ENCODE measurements at places on chromosomes 16 and 17.

- no peak for DNase-seq
Measured at GRCh38 chr16:9677301-9677653, 505.0 kb downstream of the GRIN2A start.

- DNase-seq: no peak
Measured at GRCh38 chr17:83080858-83081683, 1.7 kb downstream of the METRNL start.

DNA sequence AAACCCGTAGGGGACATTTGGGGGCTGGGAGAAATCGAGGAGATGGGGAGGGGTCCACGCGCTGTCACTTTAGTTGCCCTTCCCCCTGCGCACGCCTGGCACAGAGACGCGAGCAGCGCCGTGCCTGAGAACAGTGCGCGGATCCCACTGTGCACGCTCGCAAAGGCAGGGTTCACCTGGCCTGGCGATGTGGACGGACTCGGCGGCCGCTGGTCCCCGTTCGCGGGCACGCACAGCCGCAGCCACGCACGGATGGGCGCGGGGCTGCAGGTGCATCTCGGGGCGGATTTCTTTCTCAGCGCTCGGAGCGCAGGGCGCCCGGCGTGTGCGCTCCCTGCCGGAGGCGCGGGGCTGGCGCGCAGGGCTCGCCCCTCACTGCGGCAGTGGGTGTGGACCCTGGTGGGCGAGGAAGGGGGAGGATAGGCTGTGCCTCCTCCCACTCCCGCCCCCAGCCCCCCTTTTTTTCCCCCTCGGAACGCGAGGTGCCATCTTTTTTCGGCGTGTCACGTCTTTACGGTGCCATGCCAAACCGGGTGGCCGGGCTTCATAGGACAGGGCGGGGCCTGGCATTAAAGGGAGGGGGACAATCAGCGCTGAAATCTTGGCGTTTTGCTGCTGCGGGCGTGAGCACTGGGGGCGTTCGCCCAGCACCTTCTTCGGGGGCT, 1.1 kb downstream of the MAPT start:
- peak; percentile 26 for DNase-seq

DNA sequence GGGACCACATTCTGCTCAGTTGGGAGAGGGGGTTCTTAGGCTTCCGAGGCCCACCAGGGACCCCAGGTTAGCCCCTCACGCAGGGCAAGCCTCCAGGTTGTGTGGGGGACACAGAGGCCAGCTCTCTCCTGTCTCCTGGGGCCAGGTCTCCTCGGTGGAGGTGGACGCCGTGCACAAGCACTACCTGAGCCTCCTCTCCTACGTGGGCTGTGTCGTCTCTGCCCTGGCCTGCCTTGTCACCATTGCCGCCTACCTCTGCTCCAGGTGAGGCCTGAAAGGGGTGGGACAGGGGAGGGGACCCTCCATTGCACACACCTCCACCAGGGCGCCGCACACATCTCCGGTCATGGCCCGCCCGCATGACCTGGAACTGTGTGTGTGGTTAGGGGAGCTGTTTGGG, 10.9 kb upstream of the ADGRG3 start:
- no peak for DNase-seq

DNA sequence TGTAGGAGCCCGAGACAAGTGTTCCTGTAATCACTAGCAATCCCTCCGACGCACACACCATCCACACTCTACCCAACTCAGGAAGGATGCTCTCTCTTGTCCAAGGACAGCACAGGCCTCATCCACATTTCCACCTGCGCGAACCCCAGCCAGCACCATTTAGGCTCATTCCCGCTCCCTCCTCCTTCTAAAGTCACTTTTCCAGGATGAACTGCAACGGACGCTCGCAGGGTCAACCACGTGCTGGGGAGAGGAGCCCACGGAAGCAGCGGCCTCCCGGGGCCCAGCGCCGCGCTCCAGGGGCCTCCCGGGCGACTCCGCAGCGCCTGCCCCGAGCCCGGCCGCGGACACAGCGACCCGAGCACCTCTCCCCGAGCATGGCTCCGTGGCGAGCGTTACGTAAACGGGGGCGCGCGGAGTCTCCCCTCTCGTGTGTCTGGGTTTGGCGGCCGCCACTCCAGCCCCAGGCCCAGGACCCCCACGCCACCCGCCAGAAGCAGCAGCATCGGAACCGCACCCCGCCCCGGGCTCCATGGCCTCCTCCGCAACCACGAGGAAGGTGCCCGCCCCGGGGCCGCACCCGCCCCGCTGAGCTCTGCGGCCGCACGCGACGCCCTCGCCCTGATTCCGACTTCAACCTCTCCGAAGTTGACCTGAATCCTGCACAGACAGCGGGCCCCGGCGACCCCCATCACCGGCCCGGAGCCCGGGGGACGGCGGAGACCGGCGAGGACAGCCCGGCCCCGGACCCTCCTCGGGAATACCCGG, 668 bp downstream of the USP36 start:
- no peak for DNase-seq

DNA sequence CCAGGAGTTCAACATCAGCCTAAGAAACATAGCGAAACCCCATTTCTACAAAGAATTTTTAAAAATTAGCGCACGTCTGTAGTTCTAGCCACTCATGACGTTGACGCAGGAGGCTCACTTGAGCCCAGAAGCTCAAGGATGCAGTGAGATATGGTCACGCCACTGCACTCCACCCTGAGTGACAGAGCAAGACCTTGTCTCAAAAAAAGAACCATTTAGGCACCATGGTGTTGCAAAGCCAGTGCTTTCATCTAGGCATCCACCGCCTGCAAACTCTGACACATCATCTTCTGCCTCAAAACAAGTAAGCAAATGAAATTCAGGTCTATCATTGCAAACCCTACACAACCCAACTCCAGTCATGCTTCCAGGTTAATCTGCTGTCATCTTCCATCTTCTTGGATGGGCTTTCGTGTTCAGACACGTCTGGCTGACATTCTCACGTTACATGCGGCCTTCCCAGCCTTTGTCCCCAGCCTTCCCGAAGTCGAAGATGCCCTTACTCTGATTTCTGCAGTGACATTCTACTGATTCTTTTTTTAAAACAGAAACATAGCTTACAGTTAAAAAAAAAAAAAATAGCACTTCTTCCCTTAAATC, 8.9 kb downstream of the ANKRD11 start:
- no peak for DNase-seq

- no peak for DNase-seq
Measured at GRCh38 chr16:65260746-65261145, 138.9 kb upstream of the CDH11 start.

GRCh38 chr16:30354423-30355143, 525 bp downstream of the CD2BP2 start:
- no peak for DNase-seq

DNA sequence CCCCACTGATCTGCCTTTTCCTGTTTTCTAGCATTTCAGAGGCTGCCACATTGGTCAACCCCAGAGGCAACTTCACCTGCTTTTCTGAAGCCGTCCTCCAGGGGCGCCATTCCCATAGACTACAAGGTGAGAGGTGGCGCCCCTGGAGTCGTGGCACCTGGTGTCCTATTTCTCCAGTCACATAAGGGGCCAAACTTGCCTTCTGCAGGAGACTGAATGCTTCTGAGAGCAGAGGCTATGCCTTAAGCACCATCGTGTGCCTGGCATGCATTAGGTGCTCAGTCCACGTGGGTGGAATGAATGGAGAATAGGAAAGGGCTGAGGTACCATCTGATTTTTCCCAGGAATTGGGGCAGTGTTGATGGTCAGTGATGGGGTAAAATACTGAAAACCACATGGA, 164.8 kb downstream of the HAPSTR1 start:
- DNase-seq: no peak

DNA sequence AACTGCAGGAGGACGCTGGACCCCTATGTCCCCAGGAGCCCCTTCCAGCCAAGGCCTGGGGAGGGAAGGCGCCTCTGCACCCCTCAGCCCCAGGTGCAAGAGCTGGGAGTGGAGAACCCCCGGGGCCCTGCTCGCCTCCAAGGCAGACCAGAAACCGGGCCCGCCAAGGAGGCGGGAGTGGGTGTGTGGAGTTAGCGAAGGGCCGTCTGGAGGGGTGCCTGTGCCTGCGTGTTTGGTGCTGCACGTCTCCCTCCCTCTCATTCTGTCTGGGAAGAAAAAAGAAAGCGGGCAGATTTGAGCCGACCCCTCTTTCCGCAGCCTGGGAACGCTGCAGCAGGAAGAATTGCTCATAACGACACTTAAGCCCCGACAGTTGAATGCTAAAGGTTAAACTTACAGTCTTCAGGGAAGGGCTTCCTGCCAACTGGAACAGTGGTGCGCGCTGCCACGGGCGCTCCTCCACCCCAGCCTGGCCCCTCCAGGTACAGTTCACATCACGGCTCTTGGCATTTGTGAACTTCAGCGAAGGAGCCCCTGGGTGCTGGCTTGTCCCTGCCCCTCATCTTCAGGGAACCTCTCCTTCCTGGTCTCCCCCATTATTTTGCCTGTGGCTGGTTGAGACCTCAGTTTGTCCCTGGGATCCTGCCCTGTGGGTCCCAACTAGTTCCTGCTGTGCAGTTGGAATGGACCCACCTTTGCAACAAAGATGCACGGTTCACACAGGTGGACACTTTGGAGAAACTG, 19.2 kb upstream of the ZFHX3 start:
- no peak for DNase-seq

- no peak for DNase-seq
Measured at GRCh38 chr17:1639549-1640180, 5.9 kb downstream of the SCARF1 start.

DNA sequence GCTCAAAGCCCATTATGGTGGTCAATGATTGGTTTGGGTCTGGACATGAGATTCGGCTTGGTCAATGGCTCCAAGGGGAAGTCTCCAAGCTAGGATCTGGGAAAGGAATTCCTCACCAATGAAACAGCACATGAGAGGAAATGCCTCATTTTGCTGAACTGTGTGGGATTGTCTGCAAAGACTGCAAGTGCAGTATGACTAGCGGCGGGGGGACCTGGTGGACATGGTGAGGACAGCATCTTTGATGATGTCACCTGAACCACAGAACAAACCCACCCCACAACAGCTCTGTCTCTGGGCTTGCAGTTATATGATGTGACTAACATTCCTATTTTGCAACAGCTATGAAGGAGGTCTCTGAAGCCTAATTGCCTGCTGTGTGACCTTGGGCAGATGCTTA, 50.6 kb upstream of the NKD1 start:
- DNase-seq: no peak

GRCh38 chr16:67517155-67517445, 11.5 kb upstream of the RIPOR1 start:
- no peak for DNase-seq

DNA sequence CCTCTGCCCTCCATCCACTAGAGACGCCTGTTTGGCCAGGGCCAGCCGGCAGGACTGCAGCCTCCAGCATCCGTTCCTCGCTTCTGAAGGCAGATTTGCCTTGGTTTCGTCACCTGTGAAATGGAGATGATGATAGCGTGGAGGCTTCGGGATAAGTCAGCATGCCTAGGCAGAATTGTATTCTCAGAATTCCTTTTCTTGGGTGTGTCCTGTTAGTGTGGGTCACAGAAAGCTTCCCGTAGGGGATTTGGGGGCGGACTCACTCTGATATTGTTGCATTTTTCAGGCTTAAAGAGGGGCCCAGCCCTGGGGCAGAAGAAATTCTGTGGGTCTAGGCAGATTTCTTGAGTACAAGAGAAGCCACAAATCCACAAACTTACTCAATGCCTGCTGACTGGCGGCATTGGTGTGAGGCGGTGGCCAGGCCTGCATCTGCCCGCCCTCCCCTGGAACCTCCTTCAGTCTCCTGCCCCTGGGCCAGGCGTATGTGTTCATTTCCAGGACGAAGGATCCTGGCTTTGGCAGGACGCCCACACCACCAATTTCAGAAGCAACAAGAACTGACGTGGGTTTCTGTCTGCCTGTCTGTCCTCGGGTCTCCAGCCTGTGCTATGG, 17.6 kb downstream of the CCDC42 start:
- DNase-seq: no peak

DNA sequence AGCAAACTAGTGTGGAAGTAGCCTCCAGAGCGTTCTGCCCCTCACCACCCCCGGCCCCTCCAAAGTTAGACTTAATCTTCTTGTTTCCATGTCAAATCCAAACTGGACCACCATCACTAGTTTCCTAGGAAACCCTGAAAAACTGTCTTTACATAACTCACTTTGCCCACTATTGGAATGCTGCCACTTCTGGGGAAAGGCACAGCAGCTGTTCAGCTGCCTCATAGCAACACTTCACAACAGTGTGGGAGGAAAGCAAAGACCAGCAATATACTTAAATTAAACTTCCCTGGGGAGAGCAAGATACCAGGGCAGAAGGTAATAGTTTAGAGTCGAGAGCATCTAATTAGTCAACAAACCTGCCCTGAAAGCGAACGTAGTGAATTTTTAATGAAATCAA, 452.2 kb downstream of the KCNJ2 start:
- no peak for DNase-seq

DNA sequence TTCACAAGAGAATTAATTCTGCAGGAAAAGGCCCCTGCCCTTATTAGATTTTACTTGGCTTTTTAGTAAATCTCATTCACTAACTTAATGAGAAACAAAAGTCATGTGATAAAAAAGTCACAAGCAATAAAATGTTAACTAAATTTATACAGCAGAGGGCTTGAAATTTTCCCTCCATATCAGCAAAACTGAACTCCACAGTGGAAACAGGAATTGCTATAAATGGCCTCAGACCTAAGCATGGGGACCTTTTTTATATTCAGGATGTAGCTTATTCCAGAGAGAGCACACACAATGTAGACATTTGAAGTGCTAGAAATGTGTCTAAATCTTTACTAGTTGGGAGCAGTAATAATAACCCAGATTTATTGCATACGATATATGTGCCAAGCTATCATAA, 291.5 kb downstream of the C16orf95 start:
- no peak for DNase-seq

- DNase-seq: no peak
Measured at GRCh38 chr17:36937959-36938565, 787 bp downstream of the LHX1 start.

- no peak for DNase-seq
Measured at GRCh38 chr17:7224661-7225111, 4.9 kb downstream of the ACADVL start.

GRCh38 chr17:62966426-62967204, 580 bp downstream of the TANC2 start:
- DNase-seq: peak; percentile 54

GRCh38 chr16:74281300-74281699, 15.3 kb upstream of the PSMD7 start:
- DNase-seq: no peak

GRCh38 chr17:1003972-1004768, 7.2 kb downstream of the TIMM22 start:
- no peak for DNase-seq

DNA sequence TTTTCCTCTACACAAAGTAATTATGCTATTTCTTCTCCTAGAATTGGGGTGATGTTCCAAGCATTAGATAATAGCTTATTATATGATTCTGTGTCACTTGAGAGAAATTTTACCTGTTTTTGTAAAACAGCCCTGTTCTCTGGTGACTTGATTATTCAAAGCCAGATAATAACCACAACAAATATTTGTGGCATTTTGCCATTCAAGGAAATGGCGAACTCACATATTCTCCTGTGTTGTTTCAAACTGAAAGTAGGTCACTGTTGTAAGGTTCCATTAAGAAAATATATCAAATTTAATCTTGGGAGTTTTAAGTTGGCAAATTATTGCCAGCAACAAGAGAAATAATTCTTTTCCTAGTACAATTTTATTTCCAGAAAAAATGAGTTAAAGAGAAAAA, 124.8 kb downstream of the STXBP4 start:
- no peak for DNase-seq

Data from T follicular helper cell (primary cell).